Astrocyte (in vitro differentiated cells and primary cell): ENCODE measurements at places on chromosomes 6 and 20. TPM values are rescaled to one million over a fixed set of nuclear protein-coding genes. Genes with fewer than 3 reads are reported as not detected.

Gene OR12D3
- not detected in 2 replicates for total RNA-seq

DNA sequence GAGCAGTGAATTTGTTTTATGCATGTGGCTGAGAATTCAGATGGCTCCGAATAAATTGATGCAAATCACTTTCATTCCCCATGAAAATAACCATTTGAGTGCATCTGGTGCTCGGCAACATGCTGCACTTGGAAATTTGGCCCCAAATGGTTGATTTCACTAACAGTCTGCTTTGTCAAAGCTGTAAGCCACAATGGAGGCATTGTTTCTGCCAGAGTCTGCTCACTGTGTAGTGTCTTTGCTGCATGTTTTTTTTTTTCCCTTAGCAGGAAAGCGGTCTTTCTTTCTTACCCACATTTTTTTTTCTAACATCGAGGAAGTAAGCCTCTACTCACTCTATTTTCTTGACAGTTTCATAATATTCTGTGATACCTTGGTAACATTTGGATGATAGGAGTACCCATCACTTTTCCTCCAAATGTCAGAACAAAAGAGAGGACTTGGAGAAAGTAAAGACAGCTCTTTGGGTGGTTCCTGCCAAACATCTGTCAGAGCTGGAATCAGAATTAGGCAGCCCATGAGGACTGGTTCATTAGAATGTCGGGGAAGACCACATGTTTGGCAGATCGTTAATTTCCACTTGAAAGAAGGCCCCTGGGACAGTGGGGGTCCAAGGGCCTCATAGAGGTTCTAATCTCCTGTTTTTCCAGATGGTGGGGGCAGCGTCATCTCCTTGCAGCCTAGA is 149.5 kb downstream of the DOK5 start:
- H3K36me3 ChIP-seq: no peaks in the 10 kb centered on the region
- H3K4me1 ChIP-seq: peaks cover 19% of the 10 kb centered on the region
- H3K27ac ChIP-seq: no peak overlapping the region
- DNase-seq: peak; percentile 22

Gene SFTA2
- total RNA-seq: not detected in 2 replicates

Gene RNF146
- total RNA-seq: 41.4 and 48.8 TPM in 2 replicates

GRCh38 chr6:52496631-52497030 is 76.5 kb downstream of the EFHC1 start:
- DNase-seq: no peak
- no peaks in the 10 kb centered on the region for H3K27me3 ChIP-seq
- peaks cover 22% of the 10 kb centered on the region for H3K4me1 ChIP-seq
- H3K36me3 ChIP-seq: peaks cover 23% of the 10 kb centered on the region

GRCh38 chr20:44296011-44296410 is 15.0 kb downstream of the FITM2 start:
- H3K27ac ChIP-seq: no peak overlapping the region
- H3K4me1 ChIP-seq: no peaks in the 10 kb centered on the region
- no peaks in the 10 kb centered on the region for H3K27me3 ChIP-seq
- no peaks in the 10 kb centered on the region for H3K36me3 ChIP-seq
- no peak for DNase-seq

Gene UBR2
- 22.2 and 23.3 TPM in 2 replicates for total RNA-seq

- H3K36me3 ChIP-seq: no peaks in the 10 kb centered on the region
- no peaks in the 10 kb centered on the region for H3K4me1 ChIP-seq
- no peak for DNase-seq
- no peak overlapping the region for H3K4me3 ChIP-seq
- H3K27ac ChIP-seq: no peak overlapping the region
- H3K27me3 ChIP-seq: no peaks in the 10 kb centered on the region
Measured at GRCh38 chr6:147724454-147724853, 216.0 kb downstream of the SAMD5 start.

DNA sequence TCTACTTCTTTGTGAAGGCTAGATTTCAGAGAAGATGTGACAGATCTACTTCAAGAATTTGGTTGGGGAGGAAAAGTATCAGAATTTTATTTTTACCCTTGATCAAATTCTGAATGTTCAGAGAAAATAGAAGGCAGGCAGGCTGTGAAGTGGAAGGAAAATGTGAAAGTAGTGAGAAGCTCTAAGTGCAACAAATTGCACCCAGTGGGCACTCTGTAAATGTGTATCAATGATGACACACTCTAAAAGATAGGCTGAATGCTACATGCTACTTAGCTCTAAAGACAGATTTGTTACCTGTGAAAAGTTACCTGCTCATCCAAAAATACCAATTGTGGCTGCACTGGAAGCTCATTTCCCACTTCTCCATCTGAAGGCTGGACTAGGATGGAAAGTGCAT is 438.6 kb downstream of the PKHD1 start:
- H3K4me3 ChIP-seq: no peak overlapping the region
- H3K27me3 ChIP-seq: no peaks in the 10 kb centered on the region

DNA sequence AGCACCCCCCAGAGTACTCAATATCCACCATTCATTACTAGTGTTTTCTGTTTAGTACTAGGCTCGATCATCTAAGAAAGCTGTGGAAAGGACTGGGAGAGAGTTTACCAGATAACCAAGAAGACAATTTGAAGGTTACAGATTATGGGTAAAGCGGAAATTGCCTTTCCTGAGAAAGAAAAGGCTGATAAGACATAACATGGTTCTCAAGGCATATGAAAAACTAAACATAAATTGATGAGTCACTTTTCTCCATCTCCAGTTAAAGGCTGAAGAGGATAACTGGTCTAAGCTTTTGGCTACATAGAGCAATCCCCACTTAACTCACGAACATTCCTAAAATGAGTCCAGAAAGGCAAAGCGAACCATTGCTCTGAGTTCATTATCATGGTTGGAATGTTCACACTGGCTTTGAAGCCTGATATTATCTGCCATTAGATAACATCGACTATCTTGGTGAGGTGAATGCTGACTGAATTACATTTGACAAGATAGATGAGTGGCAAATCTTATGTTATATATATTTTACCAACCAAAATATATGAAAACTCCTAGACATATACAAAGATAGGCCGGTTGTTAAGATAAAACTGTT is 65.8 kb downstream of the BTBD9 start:
- no peak overlapping the region for H3K27ac ChIP-seq
- H3K4me1 ChIP-seq: no peaks in the 10 kb centered on the region

- no peak overlapping the region for H3K4me3 ChIP-seq
- no peak overlapping the region for H3K27ac ChIP-seq
- H3K4me1 ChIP-seq: peaks cover 12% of the 10 kb centered on the region
- H3K27me3 ChIP-seq: no peaks in the 10 kb centered on the region
Measured at GRCh38 chr6:150203871-150204545, 61.2 kb downstream of the PPP1R14C start.

GRCh38 chr6:30876039-30876730 is 8.1 kb upstream of the DDR1 start:
- peak; percentile 88 for DNase-seq
- no peak overlapping the region for H3K4me3 ChIP-seq
- no peaks in the 10 kb centered on the region for H3K36me3 ChIP-seq
- no peaks in the 10 kb centered on the region for H3K27me3 ChIP-seq

DNA sequence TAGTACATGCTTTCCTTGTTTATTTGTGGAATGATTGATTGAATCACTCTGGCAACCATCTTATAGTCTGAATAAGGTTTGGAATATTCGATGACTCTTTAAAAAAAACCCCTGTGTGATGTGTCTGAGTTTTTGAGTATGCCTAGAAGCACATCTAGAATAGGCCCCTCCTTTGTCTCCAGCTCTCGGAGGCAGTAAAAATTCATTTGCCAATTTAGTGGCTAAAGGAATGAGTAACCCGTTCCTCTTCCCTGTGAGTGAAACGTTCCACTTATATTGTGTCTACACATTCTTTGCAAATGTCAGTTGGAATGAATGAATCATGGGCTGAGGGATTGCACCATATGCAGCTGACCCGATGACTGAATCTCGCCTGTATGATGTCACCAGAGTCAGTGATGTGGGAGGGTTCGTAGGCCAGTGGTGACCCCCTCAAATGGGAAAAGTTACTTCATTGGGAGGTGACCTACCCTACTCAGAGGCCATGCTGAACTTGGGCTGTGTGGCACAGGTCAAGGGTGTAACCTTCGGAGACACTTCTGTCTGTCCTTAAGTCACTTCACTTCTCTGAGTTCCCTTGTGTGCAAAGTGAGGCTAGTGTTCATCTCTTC is 21.6 kb downstream of the MOCS3 start:
- peak overlapping the region; percentile 96 for H3K27ac ChIP-seq
- H3K36me3 ChIP-seq: no peaks in the 10 kb centered on the region
- DNase-seq: peak; percentile 100
- peaks cover 28% of the 10 kb centered on the region for H3K4me1 ChIP-seq
- H3K27me3 ChIP-seq: no peaks in the 10 kb centered on the region
- no peak overlapping the region for H3K4me3 ChIP-seq

Gene ZNF133
- 10.7 and 12.5 TPM in 2 replicates for total RNA-seq

DNA sequence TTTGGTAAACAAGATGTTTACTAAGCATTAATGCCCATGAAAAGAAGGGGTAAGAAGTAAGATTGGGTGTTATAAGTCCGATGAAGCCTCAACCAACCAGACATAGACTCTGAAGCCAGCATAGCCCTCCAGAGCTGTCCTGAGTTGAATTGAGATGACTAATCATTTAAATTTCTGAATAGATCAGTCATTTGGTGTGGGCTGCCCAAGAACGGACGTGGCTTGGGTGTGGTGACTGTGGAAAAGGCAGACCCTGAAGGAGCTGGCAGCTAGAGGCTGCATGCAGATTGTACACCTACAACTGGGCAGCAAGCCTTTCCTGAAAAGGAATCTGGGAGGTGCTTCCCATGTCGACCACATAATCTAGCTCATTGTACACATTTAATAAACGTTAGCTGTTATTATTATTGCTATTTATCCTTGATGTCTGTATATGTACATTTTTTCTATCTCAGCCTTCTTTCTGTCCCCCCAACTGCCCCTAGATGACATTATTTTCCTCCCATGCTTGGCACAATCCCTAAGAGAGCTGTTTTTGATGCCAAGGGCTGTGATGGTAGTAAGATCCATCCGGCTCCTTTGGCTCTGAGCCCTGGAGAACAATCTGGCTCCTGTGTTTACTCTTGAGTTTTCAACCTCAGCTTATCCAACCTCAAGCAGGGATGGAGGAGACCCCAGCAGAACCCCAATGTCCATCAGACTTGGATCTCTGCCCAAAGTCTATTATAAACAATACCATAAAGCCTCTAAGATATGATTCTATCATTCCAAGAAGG is 57.6 kb upstream of the JAG1 start:
- no peak overlapping the region for H3K27ac ChIP-seq
- peaks cover 15% of the 10 kb centered on the region for H3K4me1 ChIP-seq
- DNase-seq: peak; percentile 78

Gene GTSF1L
- not detected in 2 replicates for total RNA-seq

Gene RSPO3
- total RNA-seq: 2.6 and 4.5 TPM in 2 replicates

DNA sequence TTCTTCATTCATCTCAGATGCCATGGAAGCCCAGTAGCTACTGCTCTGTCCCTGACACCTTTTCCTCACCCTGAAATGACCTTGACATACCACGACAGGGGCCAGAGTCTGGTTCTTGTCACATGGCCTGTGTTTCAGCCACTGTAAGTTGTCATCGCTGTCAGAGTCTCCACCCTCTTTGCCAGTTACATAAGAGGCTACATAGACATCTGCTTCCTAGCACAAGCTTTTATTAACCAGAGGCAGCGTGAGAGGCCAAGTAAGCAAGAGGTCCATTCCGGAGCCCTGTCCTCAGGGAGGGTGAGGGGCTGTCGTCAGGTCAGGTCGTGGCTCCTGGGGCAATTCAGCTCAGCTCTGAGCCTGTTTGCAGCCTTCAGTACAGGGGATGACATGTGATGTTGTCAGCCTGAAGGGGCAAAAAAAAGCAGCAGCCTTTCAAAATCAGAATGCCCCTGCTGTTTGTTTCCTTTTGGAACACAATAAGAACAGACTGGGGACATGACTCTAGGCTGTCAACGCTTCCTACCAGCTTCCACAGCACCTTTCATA is 146.3 kb downstream of the MTFR2 start:
- no peaks in the 10 kb centered on the region for H3K27me3 ChIP-seq
- H3K4me3 ChIP-seq: no peak overlapping the region
- H3K27ac ChIP-seq: no peak overlapping the region
- H3K4me1 ChIP-seq: peaks cover 3% of the 10 kb centered on the region
- H3K36me3 ChIP-seq: no peaks in the 10 kb centered on the region

DNA sequence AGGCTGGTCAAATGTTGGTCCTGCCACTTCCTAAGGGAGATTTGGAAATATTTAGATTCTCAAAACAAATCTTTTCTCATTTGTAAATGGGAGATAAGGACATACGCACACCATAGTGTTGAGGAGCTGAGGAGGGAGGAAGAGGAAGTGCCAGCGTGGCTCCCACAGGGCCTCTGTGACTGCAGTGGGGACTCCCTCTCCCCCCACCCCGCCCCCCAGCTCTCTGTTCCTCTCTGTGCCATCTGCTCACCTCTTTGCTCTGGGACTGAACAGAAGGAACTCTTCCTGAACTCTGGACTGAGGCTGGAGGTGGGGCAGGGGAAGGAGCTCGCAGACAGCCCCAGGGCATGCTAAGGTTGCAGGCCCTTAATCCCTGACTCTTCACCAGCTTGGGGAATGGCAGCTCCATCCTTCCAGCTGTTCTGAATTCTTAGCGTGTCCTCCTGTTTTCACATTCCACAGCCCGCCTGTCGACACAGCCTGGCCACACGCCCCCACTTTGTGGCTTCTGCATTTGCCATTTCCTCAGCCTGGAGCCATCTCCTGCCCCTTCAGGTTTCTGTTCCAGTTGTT is 11.4 kb downstream of the DDX27 start:
- H3K27me3 ChIP-seq: no peaks in the 10 kb centered on the region
- H3K27ac ChIP-seq: no peak overlapping the region

- no peaks in the 10 kb centered on the region for H3K36me3 ChIP-seq
- no peaks in the 10 kb centered on the region for H3K4me1 ChIP-seq
- H3K27ac ChIP-seq: no peak overlapping the region
- H3K4me3 ChIP-seq: no peak overlapping the region
- no peak for DNase-seq
Measured at GRCh38 chr6:92159046-92159445, 1260.3 kb downstream of the EPHA7 start.

GRCh38 chr6:33004940-33005339 is 4.5 kb downstream of the HLA-DOA start:
- peaks cover 41% of the 10 kb centered on the region for H3K27me3 ChIP-seq
- H3K4me3 ChIP-seq: no peak overlapping the region
- no peaks in the 10 kb centered on the region for H3K36me3 ChIP-seq
- no peak for DNase-seq

- no peak overlapping the region for H3K4me3 ChIP-seq
- no peak for DNase-seq
- H3K4me1 ChIP-seq: no peaks in the 10 kb centered on the region
- H3K27ac ChIP-seq: no peak overlapping the region
- no peaks in the 10 kb centered on the region for H3K36me3 ChIP-seq
Measured at GRCh38 chr6:96152114-96152708, 136.4 kb downstream of the FUT9 start.

Gene SLC12A5
- 14.6 and 15.2 TPM in 2 replicates for total RNA-seq

DNA sequence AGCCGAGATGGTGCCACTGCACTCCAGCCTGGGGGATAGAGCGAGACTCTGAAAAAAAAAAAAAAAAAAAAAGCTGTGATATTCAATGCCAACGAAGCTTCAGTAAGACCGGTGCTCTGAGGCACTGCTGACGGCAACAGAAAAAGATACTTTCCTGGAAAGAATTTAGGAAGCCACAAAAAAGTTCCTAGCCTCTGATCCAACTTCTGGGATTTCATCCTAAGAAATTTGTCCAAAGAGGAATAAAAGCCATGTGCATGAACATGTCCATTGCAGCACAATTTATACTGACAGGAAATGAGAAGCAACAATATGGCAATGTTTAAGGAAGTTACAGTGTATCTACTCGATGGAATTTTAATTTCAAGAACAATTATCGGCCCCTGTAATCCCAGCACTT is 24.5 kb upstream of the CARMIL1 start:
- no peak for DNase-seq
- H3K27me3 ChIP-seq: no peaks in the 10 kb centered on the region
- peaks cover 7% of the 10 kb centered on the region for H3K4me1 ChIP-seq
- no peaks in the 10 kb centered on the region for H3K36me3 ChIP-seq
- H3K27ac ChIP-seq: no peak overlapping the region

GRCh38 chr6:150840185-150840584 is 25.3 kb upstream of the MTHFD1L start:
- peaks cover 3% of the 10 kb centered on the region for H3K36me3 ChIP-seq
- no peaks in the 10 kb centered on the region for H3K4me1 ChIP-seq
- no peak overlapping the region for H3K4me3 ChIP-seq
- no peaks in the 10 kb centered on the region for H3K27me3 ChIP-seq
- H3K27ac ChIP-seq: no peak overlapping the region
